NCI-H526 treated with DMSO at 0.1 percent for 48 hours (cell line): ENCODE measurements at places on chromosomes 5 and 9.

DNA sequence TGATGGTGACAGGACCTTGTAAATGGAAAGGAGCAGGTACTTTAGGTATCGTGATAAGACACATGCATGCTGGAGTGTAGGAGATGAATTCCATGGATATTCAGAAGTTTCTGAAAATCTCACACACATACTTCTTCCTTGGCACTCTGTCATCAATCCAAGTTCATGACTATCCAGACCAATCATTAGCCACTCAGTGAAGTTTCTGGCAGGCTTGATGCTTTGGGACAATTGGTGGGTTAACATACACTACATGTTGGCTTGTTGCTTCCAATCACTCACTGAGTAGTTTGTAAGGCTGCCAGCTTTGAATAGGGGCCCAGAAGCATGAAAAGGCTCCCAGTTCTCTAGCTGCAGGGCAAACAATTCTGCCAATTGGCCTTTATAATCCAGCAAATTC, 147.6 kb downstream of the CEMIP2 start:
- no peak for DNase-seq

GRCh38 chr9:133742849-133743444, 4.8 kb upstream of the SARDH start:
- peak; percentile 50 for DNase-seq

- DNase-seq, result no peak
Measured at GRCh38 chr5:40678026-40678425, 1.7 kb upstream of the PTGER4 start.

GRCh38 chr5:128100860-128101557, 17.4 kb downstream of the SLC12A2 start:
- DNase-seq, result no peak

DNA sequence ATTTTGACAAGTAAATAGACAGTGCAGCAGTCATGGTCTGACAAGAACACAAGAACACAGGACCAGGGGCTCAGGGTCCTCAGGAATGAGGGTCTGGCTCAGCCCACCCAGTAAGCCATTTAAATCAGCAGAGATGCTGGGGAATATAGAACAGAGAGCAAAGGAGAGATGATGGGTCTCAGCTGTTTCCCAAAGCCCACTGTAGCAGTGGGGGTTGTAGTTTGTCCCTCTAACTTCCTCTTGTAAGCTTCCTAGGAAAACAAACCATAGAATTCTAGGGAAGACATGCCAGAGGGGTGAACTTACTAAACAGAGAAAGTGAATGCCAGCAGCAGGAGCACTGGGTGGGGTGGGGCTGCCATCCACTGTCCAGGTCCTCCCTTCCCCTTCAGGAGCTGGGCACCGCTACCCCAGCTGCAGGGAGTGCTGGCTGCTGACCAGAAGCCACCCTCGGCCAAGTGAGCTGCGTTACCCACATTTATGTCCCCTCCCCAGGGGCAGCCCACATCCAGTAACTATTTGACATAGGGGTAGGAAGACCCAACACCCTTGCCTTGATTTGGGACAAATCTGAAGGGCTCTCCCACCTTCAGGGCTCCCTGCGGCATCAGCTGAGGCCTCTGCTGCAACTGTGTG, 41.6 kb downstream of the GABBR2 start:
- no peak for DNase-seq

GRCh38 chr5:28779161-28779754, 1740.9 kb upstream of the CDH9 start:
- no peak for DNase-seq

GRCh38 chr9:1939466-1939865, 75.7 kb upstream of the SMARCA2 start:
- no peak for DNase-seq

DNA sequence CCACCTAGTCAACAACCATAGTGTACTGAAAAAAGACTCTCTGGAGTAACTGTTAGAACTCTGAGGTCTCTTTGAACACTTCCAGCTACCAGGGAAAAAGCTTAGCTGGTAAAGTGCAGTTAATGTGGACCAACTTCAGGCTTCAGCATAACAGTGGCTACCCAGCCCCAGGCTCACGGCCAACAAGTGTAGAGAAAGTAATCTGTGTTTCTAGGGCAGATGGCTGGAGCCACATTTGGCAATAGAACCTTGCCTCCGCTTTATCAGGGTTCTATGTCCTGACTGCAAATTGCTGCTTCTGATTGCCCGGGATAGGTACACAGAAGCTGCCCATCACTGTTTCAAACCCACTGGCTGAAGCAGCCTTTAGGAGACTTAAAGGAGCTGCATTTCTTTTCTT, 76.0 kb upstream of the SIMC1 start:
- no peak for DNase-seq

DNA sequence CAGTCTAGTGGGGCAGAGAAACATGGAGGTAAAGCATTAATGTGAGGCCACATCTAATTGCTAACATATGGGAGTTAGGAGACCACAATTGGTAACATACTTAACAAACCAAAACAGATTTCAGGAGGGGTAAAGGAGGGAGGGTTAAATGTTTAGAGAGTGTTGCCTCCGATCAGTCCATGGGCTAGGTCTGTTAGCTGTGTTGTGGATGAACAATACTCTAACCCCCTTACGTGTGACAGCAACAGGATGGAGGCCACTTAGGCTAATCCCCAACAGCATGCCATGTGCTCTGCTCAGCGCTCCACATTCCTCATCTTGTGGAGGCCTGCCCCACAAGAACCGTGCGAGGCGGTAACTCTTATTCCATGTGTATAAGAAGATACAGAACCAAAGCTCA, 167.0 kb downstream of the CRB2 start:
- DNase-seq, result no peak

GRCh38 chr5:138901716-138902115, 26.6 kb upstream of the LRRTM2 start:
- DNase-seq, result no peak

DNA sequence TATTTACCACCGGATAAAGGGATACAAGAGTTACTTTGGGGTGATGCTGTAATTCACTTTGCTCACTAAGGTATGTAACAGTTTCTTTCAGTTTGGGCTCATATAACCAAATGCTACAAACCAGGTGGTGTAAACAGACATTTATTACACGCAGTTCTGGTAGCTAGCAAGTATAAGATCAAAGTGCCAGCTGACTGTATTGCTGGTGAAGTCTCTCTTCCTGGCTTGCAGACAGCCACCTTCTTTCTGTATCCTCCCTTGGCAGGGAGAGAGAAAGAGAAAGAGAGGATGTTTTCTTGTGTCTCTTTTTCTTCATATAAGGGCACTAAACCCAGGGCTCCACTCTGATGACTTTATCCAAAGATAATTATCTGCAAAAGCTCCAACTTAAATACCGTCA, 552.5 kb upstream of the FTMT start:
- no peak for DNase-seq

DNA sequence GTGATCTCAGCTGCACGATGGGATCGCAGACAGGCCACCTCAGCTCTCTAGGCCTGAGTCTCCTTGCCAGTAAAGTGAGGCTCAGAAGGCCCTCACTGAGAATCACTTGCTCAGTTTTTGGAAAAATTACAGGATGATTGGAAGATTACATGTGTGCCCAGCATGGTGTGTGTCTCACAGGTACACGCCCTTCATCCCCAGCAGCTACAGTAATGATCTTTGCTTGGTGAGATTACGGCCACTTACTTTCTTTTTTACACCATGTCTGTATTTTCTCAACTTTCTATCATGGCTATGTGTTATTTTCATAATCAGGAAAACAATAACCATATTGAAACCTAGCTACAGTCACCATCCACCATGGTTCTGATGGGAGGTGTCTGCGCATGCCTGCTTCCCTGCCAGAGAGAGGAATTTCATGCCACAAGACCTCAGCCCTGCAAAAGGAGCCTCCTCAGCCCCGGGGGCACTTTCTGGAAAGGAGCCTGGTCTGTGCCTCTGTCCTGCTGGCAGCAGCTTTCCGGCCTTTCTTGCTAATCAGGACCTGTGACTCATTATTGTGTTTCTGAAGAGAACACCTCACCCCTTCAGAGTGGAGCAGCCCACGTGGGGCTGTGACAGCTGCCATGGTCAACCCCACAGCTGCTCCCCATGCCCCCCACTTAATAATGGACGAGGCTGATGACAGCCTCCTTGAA, 64.2 kb upstream of the OLFM1 start:
- no peak for DNase-seq

DNA sequence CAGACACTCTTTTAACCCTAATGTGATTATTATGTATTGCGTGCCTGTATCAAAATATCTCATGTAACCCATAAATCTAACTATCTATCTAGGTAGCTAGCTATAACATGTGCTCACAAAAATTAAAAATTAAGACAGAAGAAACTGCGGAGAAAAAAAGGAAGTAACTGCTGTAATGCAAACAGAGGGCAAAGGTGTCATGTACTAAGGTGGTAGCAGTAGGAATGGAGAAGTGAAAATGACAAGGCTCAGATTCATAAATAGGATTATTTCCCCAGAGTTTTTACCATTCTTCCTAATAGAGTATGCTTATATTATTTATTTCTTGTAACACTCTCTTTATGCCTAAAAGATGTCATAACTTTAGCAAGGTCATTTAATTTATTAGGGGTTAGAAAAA, 1527.5 kb upstream of the C9orf72 start:
- no peak for DNase-seq

- no peak for DNase-seq
Measured at GRCh38 chr9:120901755-120902568, 24.6 kb downstream of the TRAF1 start.

DNA sequence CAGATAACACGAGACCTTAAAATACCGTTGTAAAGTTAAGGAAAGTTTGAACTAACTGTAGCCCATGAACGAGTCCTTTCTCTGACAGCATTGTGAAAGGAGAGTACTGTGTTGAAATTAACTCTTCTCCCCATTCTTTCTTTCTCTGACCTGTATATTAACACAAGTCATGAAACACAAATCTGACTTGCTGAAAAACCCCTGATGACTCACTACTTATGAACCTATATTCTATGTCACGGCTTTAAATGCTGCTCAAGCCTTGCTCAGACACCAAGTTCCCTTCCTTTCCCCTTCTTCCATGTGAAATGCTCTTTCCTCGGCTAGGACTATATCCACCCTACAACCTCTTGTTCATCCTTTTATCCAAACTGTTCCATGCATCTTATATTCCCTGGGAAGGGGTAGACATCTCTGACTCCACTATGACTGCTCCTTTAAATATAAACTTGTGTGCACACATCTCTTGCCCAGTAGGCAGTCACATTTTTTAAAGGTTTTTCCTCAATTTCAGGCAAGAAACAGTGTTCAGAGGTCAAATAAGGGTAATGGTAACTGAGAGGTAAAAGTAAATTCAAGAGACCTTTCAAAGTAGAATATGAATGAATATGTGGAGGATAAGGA, 142.9 kb downstream of the NFIB start:
- no peak for DNase-seq

GRCh38 chr9:105127863-105128220, 116.6 kb upstream of the SLC44A1 start:
- no peak for DNase-seq

DNA sequence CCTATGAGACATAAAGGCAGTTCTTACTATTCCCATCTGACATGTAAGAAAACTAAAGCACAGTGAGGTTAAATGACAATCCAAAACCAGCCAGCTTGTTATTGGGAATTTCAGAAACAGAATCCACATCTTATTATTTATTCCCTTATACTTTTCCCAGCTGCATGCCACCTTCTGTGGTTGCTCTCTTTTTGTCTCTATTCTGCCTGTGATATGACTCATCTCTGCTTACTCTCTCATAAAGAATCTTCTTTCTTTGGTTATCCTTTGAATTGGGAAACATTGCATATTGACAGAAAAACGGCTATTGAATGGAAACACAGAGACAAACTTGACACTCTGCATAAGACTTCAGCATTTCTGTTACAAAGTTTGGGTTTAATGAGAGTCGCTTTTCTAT, 183.2 kb downstream of the TLR4 start:
- DNase-seq, result no peak

DNA sequence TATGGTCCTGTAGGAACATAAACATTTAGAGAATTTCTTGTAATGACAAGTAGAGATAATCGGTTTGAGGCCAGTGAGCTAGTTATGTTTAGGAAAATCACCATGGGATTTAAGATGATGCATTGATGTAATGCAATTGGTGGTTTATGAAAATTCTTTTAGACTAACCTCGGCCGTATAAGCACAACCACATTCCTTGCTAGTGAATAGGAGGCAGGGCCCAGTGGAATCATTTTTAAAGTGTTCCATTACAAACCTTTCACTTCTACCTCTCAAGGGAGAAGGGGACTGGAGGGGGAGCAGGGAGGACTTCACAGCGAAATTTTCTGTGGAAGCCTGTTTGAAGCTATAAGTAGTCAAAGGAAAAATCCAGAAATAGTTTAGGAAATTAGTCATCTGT, 71.8 kb upstream of the NFIL3 start:
- DNase-seq, result peak; percentile 4

- no peak for DNase-seq
Measured at GRCh38 chr5:123438902-123439301, 15.7 kb upstream of the CEP120 start.

DNA sequence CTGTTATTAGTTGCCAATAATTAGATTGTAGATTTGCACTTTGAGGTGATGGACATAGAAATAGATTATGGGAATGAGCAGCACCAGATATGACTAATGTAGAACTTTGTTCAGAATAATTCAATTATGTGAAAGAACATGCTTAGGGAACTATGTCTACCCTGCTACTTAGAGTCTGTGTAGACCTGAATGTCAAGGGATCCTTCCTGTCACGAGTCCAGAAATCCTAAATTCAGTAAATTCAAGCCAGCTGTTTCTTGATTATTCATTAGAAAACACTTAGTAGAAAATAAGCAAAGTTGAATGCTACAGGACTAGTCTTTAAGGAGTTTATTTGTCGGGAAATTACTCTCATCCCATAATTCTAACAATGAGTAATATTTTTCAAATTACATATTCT, 887.3 kb upstream of the SEMA6A start:
- DNase-seq, result no peak

- DNase-seq, result no peak
Measured at GRCh38 chr9:23663946-23664345, 162.1 kb downstream of the ELAVL2 start.

GRCh38 chr5:68240202-68240601, 24.6 kb downstream of the PIK3R1 start:
- DNase-seq, result no peak

DNA sequence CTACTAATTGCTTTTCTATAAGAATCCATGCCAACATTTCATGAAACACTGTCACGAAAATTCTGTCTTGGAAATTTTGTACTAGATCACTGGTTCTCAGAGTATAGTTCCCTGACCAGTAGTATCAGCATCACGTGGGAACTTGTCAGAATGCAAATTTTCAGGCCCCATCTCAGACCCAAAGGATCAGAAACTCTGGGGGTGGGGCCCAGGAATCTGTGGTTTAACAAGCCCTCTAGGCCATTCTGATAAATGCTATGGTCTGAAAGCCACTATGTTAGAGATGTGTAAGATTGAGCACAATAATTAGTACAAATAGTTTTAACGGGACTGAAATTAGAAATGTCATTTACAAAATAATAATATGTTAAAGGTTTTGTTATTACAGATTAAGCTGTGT, 615.7 kb upstream of the ARRDC3 start:
- DNase-seq, result no peak

GRCh38 chr9:72772661-72773060, 180.2 kb downstream of the ALDH1A1 start:
- no peak for DNase-seq

DNA sequence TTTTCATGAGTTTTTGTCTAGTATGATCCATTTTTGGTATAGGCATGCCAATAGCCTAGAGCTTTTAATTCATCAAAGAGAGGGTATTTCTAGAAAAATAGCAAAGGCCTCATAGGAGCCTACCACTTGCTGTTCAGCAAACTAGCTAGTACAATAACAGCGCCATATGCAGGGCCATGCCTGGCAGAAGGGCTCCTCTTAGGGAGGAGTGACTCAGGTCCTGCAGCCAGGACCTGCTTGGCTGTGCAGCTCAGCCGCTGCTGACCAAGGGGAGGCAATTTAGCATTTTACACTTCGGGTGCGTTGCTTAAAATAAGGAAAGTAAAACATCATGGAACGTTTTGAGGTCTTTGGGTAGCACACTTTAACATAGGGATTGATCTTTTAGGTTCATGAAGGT, 100.6 kb downstream of the TRIO start:
- DNase-seq, result no peak
